Left lobe of liver (tissue), 2 donors: ENCODE measurements at places on chromosomes 6 and 20. TPM values are rescaled to one million over a fixed set of nuclear protein-coding genes. Genes with fewer than 3 reads are reported as not detected.

The PTCHD4 gene
- 0.18 TPM for total RNA-seq

The ADGRB3 gene
- 0.38 TPM for total RNA-seq

The POU3F2 gene
- not detected for total RNA-seq

The BEND3 gene
- 0.75 TPM for total RNA-seq

The TBXT gene
- not detected for total RNA-seq

The PBOV1 gene
- not detected for total RNA-seq

The VSX1 gene
- total RNA-seq: 0.18 TPM

The GTF3C6 gene
- 23.4 TPM for total RNA-seq

The NECAB3 gene
- 19.9 TPM for total RNA-seq

The SLC17A9 gene
- 125 TPM for total RNA-seq

The LY6G5C gene
- total RNA-seq: 0.88 TPM

The CLPSL1 gene
- total RNA-seq: not detected

The BPIFB1 gene
- 0.18 TPM for total RNA-seq

The SNX21 gene
- total RNA-seq: 7.9 TPM

The HLA-DQB2 gene
- total RNA-seq: 0.28 TPM

The STMND1 gene
- total RNA-seq: not detected

The VGLL2 gene
- total RNA-seq: not detected

The KIAA0408 gene
- 0.13 TPM for total RNA-seq

The ZC2HC1B gene
- total RNA-seq: not detected

The JPH2 gene
- total RNA-seq: 0.13 TPM

The MROH8 gene
- total RNA-seq: 4.7 TPM

The TMEM244 gene
- total RNA-seq: not detected

The GRIK2 gene
- total RNA-seq: 0.10 TPM

The NR2E1 gene
- total RNA-seq: not detected

The KIF25 gene
- total RNA-seq: 0.43 TPM

The MTCH1 gene
- total RNA-seq: 63.8 TPM

The SLC35B2 gene
- total RNA-seq: 18.4 TPM

The CGA gene
- total RNA-seq: 0.25 TPM

The YTHDF1 gene
- 18.2 TPM for total RNA-seq

The ZBTB12 gene
- total RNA-seq: 0.86 TPM

The NKX2-4 gene
- total RNA-seq: not detected

The PDYN gene
- total RNA-seq: not detected

The SLC17A2 gene
- 27.6 TPM for total RNA-seq

The ADGB gene
- not detected for total RNA-seq

The EDN3 gene
- not detected for total RNA-seq

The SLCO4A1 gene
- 1.7 TPM for total RNA-seq

The LINC00237 gene
- not detected for total RNA-seq

The RSPH4A gene
- total RNA-seq: not detected

The C6orf52 gene
- total RNA-seq: 2.2 TPM

The ANKEF1 gene
- total RNA-seq: 5.0 TPM

The PACSIN1 gene
- not detected for total RNA-seq
